Activated CD4-positive, alpha-beta T cell treated with anti-CD3 and anti-CD28 coated beads, Interleukin-2, amount 50 U/mL, for 4 hours (primary cell): ENCODE measurements at places on chromosomes 5 and 9.

- no peak for DNase-seq
These were observed 644.2 kb upstream of the CDH9 start for GRCh38 chr5:27682600-27682999.

DNA sequence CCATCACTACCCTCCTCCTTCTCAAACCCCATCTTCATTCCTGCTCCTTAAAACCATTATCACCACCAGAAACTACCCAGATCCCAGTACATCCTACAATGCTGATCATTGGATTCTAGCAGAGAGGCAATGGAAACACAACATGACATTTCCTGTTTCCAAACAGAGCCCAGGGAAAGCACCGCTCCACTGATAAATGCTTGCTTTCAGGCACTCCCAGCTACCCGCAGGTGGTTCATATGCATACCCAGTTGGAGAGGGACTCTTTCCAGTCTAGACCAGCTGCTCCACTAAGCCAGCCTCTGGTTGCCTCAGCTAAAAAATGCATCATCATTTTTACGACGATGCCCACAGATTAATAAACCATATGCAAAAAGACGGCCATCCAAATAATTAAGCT is 39.2 kb upstream of the ACO1 start:
- DNase-seq, result no peak

- no peak for DNase-seq
These were observed 572.1 kb downstream of the TLE4 start for GRCh38 chr9:80143899-80144298.

GRCh38 chr9:80218328-80218727 is 646.6 kb downstream of the TLE4 start:
- DNase-seq, result no peak

DNA sequence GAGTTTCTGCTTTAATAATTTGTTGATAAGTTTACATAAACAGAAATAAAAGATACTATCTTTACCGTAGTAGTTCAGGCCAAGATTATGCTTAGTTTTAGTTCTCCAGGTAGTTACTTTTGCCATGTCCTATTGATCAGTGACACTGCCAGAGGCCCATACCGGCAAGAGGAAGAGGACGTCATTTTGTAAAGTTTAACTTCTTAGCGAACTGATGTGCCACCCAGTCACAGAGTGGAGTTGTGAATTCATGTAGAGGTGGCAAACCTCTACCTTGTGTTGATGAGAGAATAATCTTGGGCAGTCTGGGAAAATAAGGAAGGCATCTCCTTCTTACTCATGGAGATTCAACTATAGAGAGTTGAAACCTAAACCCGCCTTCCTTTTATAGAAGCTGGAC is 21.8 kb downstream of the RGMB start:
- DNase-seq, result no peak

GRCh38 chr5:60842871-60843385 is 1.1 kb downstream of the ELOVL7 start:
- DNase-seq, result no peak
